H4 (cell line): ENCODE measurements at places on chromosomes 16 and 17.
A peak's percentile ranks its signal among the peaks of the same experiment; 100 is the strongest.

DNA sequence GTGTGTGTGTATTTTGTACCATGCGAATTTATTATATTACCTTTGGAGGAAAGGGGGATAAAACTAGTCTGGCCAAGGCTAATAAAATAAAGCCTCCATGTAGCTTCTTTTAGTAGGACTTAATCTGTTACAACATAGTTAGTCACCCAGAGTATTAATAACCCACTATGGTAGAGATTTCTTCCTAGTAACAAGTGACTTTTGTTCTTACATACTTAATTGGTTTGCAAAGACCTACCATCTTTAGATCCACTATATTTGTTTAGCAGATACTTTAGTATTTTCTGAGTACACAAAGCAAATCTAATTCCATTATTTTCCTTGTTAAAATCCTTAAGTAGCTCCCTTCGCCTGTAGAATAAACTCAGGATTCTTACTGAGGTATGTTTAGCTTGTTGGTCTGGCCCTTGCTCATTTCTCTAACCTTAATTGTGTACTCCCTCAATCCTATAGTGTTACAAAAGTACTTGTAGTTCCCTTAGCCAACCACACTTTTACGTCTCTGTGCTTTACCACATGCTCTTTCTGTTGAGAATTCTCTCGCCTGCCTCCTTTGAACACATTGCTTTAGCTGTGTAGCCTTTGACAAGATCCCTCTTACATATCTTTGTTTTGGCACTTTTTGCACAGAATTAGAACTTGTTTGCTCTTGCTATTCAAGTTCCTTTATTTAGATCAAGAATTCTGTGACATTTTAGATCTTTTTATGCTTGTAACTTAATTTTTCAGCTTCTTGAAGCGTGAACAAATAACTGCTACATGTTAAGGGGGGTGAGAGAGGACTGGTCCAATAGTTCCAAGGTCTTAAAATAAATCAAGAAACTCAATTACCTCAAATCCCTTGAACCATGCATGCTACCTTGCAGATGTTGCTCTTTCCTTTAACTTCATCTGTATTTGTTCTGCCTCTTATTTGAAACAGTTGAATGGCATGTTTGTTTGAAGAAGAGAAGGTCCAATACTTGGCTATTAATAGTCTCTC, 23.8 kb downstream of the CLTC start:
- no peak for DNase-seq

GRCh38 chr17:13378361-13378760, 223.4 kb downstream of the HS3ST3A1 start:
- DNase-seq: no peak

GRCh38 chr17:73548620-73549311, 95.5 kb downstream of the SDK2 start:
- no peak for DNase-seq

GRCh38 chr17:933312-934073, 46.1 kb downstream of the NXN start:
- DNase-seq: peak; percentile 98

GRCh38 chr17:17109907-17110306, 67.7 kb downstream of the MPRIP start:
- no peak for DNase-seq

GRCh38 chr17:81371910-81372760, 23.1 kb upstream of the BAHCC1 start:
- DNase-seq: peak; percentile 44

- no peak for DNase-seq
These were observed 99.8 kb downstream of the CNTNAP4 start for GRCh38 chr16:76376988-76377387.

DNA sequence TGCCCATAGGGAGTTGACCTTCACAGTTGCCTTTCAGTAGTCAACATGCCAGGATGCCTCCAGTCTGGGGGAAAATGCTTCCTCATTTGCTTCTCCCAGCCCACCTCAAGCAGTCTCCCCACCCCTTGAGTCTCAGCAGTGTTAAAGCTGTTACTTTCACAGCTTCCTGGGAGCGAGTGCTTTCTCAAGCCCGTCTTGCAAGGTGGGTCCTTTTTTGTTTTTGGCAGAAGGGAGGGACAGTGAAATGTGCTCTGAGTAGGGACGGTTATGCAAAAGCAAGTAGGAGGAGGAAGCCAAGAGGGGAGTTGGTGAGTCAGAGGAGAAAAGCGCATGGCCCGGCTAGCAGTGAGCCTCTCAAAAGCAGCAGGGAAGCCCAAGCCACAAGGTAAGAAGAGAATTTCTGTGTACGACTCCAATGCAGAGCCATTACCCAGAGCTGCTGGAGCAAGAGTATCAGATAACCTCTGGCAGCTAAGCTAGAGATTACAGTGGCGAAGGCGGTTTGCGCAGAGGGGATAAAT, at the start of gene CHST4:
Gene CHST4, plus strand, starts transcription at position 316 of the 521 bp plus-strand sequence. CDS start 10,252 bp downstream, outside the sequence.
- peak; percentile 63 for DNase-seq

DNA sequence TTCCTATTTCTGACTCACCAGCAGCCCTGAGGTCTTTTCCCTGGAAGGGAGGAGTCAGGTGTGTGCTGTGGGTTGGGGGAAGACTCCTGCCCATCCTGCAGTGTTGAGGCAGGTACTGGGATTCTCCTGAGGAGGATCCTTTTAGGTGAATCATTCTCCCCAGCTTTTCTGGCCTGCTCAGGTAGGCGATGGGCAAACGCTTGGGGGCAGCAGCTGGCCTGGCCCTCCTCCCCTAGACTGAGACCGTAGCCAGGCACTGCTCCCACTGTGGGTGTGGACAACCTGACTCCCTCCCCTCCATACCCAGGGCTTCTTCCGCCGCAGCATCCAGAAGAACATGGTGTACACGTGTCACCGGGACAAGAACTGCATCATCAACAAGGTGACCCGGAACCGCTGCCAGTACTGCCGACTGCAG, 15.1 kb downstream of the GJD3 start:
- no peak for DNase-seq

GRCh38 chr16:79863128-79864031, 262.8 kb upstream of the MAF start:
- no peak for DNase-seq

DNA sequence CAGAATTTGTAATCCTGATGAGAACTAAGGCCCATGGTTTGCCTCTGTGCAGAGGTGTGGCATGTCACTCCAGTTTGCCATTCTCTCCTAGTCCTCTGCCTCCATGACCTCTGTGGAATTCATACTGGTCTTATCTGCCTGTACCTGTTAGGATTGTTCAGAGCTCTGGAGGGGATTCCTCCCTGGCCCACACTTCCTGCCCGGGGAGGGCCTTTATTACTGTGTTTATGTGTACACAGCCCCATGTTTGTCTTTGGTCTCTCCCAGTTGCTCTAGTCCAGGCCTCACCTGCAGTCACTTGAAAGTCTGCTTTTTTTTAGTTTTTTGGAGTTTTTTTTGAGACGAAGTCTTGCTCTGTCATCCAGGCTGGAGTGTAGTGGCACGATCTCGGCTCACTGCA, 36.4 kb downstream of the RHBDL3 start:
- no peak for DNase-seq

DNA sequence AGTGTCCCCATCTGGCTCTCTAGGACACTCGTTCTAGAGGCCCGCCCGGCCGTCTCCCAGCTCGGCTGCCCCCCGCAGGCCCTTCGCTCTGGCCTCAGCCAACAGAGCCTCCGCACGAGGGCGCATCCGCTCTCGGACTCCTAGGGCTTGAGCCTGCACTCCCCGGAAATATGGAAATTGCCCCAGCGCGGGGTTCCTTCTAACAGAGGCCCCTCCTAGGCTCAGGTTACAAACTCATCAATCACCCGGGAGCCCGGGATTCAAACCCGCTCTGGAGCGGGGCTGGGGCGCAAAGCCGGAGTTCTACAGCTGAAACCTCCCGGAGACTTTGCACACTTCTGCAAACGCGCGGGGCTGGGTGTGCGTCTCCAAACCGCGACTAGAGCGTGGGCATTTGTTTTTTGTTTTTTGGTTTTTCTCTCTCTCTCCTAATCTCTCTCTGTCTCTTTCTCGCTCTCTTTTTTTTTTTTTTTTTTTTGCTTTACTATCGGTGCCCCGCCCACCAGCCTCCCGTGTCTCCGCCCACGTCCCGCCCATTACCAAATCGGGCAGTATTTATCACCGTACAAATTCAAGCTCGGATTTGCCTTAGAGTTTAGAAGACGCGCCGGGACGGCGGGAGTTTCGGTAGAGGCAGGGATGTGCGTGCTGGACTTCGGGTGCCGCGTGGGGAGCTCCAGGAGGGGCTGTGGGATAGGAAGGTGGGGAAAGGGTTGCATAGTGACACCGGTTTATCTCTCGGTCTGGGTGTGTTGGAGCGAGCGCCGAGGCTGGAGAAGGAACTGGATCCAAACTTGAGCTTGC, 2.4 kb upstream of the FOXL1 start:
- peak; percentile 82 for DNase-seq

GRCh38 chr17:27951872-27952271, 58.7 kb upstream of the LYRM9 start:
- no peak for DNase-seq
